Left renal pelvis (tissue), 4 donors: ENCODE measurements at places on chromosomes 13 and 19. TPM values are rescaled to one million over a fixed set of nuclear protein-coding genes. Genes with fewer than 3 reads are reported as not detected.

DNA sequence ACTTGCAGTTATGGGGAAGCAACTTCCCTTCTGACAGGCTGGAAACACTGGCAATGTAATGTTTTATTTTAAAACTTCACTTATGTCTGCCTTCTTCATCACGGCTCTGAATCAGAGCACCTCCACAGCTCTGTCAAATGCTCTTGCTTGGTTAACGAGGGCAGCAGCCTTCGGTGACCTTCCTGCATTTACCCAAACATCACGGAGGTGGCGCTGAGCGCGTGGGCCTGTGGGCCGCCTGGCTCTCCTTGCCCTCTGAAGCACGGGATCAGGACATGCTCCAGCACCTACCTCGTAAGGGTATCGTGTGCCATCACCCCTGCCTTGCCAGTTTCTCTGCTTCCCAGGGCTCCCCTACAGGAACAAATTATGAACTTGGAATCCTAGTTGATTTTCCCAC lies 310.0 kb downstream of the TEX29 start:
- no peak for DNase-seq

- DNase-seq, result no peak
These were observed 449.3 kb downstream of the PCDH17 start for GRCh38 chr13:58080806-58081205.

GRCh38 chr13:93409816-93410215 lies 183.2 kb downstream of the GPC6 start:
- DNase-seq, result no peak

DNA sequence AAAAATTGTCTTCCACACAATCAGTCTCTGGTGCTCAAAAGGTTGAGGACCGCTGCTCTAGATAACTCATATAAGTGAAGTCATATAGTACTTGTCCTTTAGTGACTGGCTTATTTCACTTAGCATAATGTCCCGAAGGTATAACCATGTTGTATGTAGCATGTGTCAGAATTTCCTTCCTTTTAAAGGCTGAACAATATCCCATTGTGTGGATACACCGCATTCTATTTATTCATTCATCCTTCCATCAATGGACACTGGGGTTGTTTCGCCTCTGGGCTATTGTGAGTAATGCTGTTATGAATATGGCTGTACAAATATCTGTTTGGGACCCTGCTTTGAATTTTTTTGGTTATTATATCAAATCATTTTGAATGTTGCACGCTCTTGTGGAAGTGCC lies 4.6 kb upstream of the LYPD5 start:
- DNase-seq, result no peak

DNA sequence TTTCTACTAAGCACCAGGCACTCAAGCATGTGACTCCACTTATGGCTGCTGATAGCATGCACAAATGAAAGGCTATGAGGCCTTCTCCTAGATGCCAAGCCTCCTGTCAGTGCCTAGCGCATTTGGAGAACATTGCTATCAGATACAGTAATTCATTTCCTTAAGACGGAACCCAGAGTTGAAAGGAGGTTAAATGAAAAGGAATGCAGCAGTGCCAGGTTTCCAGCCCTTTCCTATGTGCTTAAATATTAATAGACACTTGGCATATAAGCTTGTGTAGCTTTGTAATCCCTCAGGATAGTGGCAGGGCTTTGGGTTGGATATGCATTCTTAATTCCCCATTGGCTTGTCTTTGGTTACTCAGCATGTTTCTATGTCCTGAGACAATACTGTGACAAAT lies 140.1 kb upstream of the FRY start:
- DNase-seq, result no peak

DNA sequence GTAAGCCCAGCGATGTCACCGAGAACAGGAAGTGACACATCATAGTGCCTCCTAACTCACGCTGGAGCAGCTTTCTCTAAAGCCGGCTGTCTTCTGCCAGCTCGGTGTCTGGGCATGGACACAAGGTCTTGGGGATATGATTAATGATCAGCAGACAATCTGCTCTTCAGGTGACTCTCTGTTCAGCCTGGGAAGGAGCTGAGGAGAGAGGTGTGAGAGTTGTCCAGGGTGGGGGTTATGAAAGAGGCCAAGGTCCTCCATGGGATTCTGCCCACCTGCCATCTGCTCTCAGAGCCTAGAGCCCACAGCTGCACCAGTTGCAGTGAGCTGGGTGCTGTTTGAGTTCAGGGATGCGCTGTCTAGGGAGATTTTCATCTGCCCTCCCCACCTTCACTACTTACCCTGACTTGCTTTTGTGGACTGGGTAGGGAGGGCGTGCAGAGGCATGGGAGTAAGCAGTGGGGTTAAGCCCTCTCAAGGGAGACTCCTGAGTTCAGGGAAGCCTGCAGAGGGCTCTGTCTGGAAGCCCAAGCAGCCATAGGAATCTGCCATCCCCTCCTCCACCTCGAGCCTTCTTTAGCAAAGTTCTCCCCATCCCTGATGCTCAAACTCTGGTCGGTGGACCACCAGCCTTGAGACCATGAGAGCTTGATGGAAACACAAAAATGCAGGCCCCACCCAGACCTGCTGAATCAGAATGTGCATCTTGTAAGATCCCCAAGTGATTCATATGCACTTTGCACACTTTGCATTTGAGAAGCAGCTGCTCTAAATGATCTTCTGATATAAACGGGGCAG lies 539.7 kb downstream of the RFC3 start:
- no peak for DNase-seq

The LRRC63 gene
- 0.20 TPM for polyA plus RNA-seq

The LENG8 gene
- polyA plus RNA-seq, result 227 TPM
